ENCODE measurements at places on chromosomes 13 and 19. TPM values are rescaled to one million over a fixed set of nuclear protein-coding genes. Genes with fewer than 3 reads are reported as not detected.

Gene SELENOV
- not detected for total RNA-seq

Gene RAB3D
- total RNA-seq = 16.8 TPM

- no peaks in the 10 kb centered on the region for H3K27me3 ChIP-seq
- DNase-seq = no peak
- no peak overlapping the region for H3K4me3 ChIP-seq
- H3K27ac ChIP-seq = no peak overlapping the region
- H3K4me1 ChIP-seq = no peaks in the 10 kb centered on the region
- H3K36me3 ChIP-seq = no peaks in the 10 kb centered on the region
Measured at GRCh38 chr13:37313372-37313771, 207.9 kb upstream of the CSNK1A1L start.

DNA sequence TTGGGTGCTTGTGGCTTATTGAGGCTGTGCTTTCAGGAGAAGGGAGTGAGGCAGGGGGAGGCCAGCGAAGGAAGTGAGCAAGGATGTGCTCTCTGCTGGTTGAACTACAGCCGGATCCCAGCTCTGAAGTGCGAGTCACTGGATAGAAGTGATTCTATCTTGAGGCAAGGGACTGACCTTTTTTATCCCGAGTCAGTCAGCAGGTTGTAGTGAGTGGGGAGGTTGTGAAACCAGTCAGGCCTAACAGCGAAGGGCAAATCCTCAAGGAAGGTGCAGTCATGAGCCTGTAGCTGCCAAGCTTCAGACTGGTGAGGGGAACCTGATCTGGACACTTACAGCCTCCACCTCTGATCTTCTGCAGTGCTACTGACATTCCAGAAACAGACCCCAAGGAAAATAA is 18.6 kb downstream of the SCEL start:
- no peak overlapping the region for H3K27ac ChIP-seq
- H3K4me3 ChIP-seq = no peak overlapping the region
- H3K27me3 ChIP-seq = peaks cover 13% of the 10 kb centered on the region
- H3K4me1 ChIP-seq = peaks cover 12% of the 10 kb centered on the region
- no peaks in the 10 kb centered on the region for H3K36me3 ChIP-seq
- DNase-seq = no peak

Gene F10
- not detected for total RNA-seq

GRCh38 chr19:36819130-36819630 is 19.0 kb downstream of the ZNF790 start:
- H3K27ac ChIP-seq = no peak overlapping the region
- H3K36me3 ChIP-seq = peaks cover 40% of the 10 kb centered on the region
- no peak for DNase-seq

GRCh38 chr13:101098873-101099272 is 317.4 kb downstream of the NALCN start:
- H3K4me1 ChIP-seq = no peaks in the 10 kb centered on the region
- no peak overlapping the region for H3K4me3 ChIP-seq
- H3K36me3 ChIP-seq = no peaks in the 10 kb centered on the region
- peaks cover 27% of the 10 kb centered on the region for H3K27me3 ChIP-seq

- H3K4me1 ChIP-seq = peaks cover 12% of the 10 kb centered on the region
- DNase-seq = no peak
- no peak overlapping the region for H3K4me3 ChIP-seq
- peaks cover 5% of the 10 kb centered on the region for H3K27me3 ChIP-seq
Measured at GRCh38 chr13:109740121-109740520, 46.3 kb downstream of the IRS2 start.

Gene ZNF582
- 2.5 TPM for total RNA-seq

Gene TSKS
- total RNA-seq = 0.19 TPM

DNA sequence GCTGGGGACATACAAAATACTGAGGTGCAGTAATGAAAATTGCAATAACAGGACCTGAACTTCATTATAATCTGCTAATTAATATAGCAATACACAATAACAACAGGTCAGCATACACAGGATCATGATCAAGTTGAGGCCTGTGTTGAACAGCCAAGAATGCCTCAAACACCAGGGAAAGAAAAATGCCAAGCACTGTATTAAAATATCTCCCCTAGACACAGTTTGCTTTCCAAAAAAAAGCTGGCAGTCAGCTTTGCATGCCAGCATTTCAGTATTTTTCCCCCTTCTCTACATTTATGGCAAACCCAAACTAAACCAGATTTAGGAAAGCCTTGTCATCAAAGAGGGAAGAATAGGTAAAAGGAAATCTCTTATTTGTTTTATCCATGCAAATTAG is 226.9 kb downstream of the LHFPL6 start:
- H3K4me1 ChIP-seq = peaks cover 7% of the 10 kb centered on the region
- no peaks in the 10 kb centered on the region for H3K36me3 ChIP-seq
- peaks cover 7% of the 10 kb centered on the region for H3K27me3 ChIP-seq

Gene GRIN3B
- 0.35 TPM for total RNA-seq

DNA sequence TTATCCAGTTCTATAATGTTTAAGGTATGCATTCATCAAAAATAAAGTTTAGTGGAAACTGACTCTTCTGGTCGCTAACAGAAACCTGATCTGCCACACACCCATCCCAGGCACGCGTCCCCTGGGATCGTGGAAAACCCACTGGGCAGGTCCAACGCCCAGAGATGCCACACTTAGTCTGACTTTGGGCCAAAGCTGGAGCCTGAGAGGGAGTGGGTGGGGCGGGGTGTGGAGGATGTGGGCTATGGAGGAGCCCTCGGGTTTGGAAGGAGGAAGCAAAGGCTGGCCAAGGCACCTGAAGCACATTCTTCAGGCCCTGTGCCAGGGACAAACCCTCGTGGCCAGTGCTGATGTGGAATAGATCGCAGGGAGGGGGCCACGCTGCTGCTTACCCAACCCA is 2.5 kb downstream of the IGFL1 start:
- H3K27ac ChIP-seq = no peak overlapping the region
- no peak overlapping the region for H3K4me3 ChIP-seq
- H3K4me1 ChIP-seq = no peaks in the 10 kb centered on the region
- H3K36me3 ChIP-seq = no peaks in the 10 kb centered on the region
- H3K27me3 ChIP-seq = peaks cover 47% of the 10 kb centered on the region

DNA sequence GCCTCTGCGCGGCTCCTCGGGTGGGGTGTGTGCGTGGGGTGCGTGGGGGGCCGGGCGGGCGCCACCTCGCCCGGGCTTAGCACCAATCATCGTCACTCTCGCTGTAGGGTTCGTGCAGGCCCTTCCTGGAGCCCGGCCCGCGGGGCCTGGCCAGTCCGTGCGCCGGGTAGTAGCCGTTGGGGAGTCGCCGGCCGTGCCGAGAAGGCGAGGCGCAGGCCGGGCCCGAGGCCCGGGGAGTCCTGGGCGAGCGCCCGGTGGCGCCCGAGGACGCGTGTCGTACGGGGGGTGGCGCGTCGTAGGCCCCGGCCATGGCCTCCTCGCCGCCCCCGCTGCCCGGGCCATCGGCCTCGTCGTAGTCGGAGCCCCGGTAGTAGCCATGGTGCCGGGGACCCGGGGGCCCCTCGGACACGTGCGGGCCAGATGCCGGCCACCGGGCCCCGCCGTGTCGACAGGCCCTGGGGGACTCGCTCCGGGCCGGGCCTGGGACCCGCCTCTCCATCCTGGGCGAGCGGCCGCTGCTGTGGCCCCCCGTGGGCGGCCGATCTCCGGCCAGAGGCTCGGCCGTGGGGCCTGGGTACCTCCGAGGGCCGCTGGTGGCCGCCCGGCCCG is 57.1 kb downstream of the IER2 start:
- H3K4me3 ChIP-seq = no peak overlapping the region
- H3K36me3 ChIP-seq = no peaks in the 10 kb centered on the region
- H3K27me3 ChIP-seq = no peaks in the 10 kb centered on the region
- H3K27ac ChIP-seq = no peak overlapping the region
- no peak for DNase-seq

- no peaks in the 10 kb centered on the region for H3K27me3 ChIP-seq
- peaks cover 9% of the 10 kb centered on the region for H3K4me1 ChIP-seq
- H3K4me3 ChIP-seq = no peak overlapping the region
Measured at GRCh38 chr13:42260903-42261654, 10.9 kb upstream of the AKAP11 start.

DNA sequence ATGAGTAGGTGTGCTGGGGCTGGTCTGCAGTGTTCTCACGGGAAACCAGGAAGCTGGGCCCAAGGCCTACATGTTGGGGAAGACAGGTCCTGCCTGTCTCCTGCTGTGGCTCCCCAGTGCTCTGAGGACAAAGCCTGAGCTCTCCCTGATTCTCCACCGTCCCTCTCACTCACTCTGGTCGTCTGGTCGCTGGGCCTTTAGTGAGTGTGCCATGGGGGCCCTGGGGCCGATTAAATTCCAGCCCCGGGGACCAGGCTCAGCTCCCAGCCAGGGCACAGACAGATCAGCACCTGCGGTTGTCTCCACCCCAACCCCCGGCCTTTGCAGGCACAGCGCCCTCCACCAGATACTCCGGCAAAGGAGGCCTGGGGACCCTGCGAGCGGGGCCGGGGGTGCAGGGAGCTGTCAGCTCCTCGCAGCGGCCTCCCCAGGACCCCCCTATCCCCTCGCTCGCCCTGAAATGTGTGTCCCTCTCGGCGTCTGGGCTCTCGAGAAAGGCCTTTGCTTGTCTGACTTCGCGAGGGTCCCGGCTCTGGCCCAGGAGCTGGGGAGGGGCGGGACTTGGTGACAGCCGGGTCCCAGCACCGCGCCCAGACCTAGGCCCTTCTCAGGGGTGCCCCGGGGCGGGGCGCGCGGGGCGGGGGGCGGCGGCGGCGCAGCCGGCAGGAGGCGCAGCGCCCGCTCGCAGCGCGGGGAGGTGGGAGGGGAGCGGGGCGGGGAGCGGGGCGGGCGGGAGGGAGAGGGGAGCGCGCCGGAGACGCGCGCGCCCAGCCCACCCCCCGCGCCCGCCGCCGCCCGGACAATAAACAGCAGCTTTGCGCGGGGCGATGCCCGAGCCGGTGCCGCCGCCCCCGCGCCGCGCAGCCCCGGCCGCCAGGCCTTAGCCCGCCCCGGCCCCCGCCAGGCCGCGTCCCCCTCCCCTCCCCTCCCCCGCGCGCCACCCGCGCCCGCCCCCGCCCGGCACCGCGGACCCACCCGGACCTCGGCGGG is at the start of gene PALM:
Gene PALM (plus strand): TSS at position 782 of the 990 bp plus-strand sequence. CDS start 212 bp downstream, outside the sequence.
- DNase-seq = no peak
- H3K36me3 ChIP-seq = no peaks in the 10 kb centered on the region
- peak within 1 kb of the TSS; percentile 8 for H3K4me3 ChIP-seq
- H3K4me1 ChIP-seq = peaks cover 2% of the 10 kb centered on the region
- H3K27ac ChIP-seq = no peak within 1 kb of the TSS

Gene IQCN
- total RNA-seq = 2.8 TPM

DNA sequence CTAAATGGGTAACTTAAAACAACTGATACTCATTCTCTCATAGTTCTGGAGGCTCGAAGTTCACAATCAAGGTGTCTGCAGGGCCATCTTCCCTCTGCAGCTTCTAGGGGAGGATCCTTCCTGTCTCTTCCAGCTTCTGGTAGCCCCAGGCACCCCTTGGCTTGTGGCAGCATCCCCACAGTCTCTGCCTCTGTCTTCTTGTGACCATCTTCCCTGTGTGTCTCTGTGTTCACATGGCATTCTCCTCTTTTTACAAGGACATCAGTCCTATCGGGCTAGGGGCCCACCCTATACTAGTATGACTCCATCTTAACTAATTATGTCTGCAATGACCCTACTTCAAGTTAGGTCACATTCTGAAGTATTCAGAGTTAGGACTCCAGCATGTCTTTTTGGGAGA is 73.5 kb downstream of the ANKRD10 start:
- peaks cover 16% of the 10 kb centered on the region for H3K27me3 ChIP-seq
- H3K4me1 ChIP-seq = no peaks in the 10 kb centered on the region
- H3K27ac ChIP-seq = no peak overlapping the region

- H3K4me3 ChIP-seq = no peak overlapping the region
- H3K27me3 ChIP-seq = no peaks in the 10 kb centered on the region
- peaks cover 34% of the 10 kb centered on the region for H3K4me1 ChIP-seq
- DNase-seq = no peak
- H3K36me3 ChIP-seq = peaks cover 2% of the 10 kb centered on the region
Measured at GRCh38 chr13:74005320-74006157, 128.7 kb downstream of the KLF12 start.

GRCh38 chr13:47256618-47257017 is 359.8 kb upstream of the HTR2A start:
- H3K36me3 ChIP-seq = no peaks in the 10 kb centered on the region
- H3K4me1 ChIP-seq = no peaks in the 10 kb centered on the region
- no peak overlapping the region for H3K27ac ChIP-seq

DNA sequence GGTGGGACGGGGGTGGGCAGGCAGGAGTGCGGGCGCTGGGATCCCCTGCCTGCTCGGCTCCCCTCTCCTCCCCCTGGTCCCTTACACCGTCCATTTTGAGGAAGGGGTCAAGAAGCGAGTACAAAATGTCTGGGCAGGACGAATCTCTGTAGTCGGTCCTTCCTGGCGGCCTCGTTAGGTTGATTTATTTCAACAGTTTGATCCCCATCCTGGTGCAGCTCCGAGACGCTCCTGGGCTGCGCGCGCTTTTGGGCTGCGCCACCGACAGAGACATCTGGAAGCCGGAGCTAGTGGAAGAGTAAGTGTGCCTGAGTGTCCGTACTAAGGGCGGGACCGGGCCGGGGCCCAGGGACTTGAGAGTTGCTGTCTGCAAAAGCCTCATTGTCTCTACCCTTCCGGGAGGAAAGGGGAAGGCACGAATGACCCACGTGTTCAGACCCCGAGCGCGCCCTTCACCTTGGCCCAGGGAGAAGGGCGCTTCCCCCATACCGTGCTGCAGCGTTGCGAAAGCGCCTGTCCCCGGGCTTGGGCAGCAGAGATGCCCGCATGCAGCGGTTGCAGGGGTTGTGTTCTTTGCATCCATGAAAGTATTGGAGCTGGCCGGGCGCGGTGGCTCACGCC is 1.8 kb downstream of the ZNF114 start:
- peak overlapping the region; percentile 86 for H3K4me3 ChIP-seq
- H3K4me1 ChIP-seq = peaks cover 32% of the 10 kb centered on the region
- H3K27me3 ChIP-seq = peaks cover 21% of the 10 kb centered on the region
- H3K36me3 ChIP-seq = no peaks in the 10 kb centered on the region

Gene PPM1N
- 6.8 TPM for total RNA-seq

DNA sequence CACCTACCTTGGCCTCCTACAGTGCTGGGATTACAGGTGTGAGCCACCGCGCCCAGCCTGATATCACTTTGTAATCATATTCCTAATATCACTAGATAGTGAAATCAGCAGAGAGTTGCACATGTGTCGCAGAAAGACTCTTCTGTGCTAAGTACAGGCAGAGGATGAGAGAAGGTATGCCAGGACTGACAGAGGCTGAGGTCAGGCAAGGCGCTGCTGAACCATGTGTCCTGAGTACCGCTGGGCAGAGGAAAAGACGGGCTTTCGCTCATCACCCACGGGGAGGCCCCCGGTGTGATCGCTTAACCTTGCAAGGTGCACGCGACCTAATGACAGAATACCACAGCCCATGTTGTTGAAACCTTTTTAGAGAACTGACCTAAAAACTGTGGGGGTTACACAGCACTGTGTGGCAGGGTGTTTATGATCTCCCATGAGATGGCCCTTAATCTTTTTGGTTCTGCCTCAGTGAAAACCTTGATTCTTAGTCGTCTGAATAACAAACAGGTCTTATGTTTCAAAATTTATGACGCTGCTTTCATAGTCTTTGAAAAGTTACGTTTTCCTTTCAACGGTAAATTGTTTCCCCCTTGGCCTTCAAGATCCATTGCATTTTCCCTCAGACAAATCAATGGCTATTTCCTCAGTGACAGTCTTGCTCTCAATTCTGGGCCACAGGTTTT is 12.2 kb downstream of the GJA3 start:
- H3K27me3 ChIP-seq = peaks cover 34% of the 10 kb centered on the region
- no peak for DNase-seq
- no peak overlapping the region for H3K27ac ChIP-seq
- H3K4me1 ChIP-seq = no peaks in the 10 kb centered on the region

Gene ZNF93
- total RNA-seq = 18.8 TPM

All from activated T-cell treated with anti-CD3 and anti-CD28 coated beads, Interleukin-2, amount 50 U/mL, for 72 hours (primary cell).